ENCODE measurements at places on chromosomes 6 and 20.

- DNase-seq: no peak
Measured at GRCh38 chr6:20997143-20997769, 463.0 kb downstream of the CDKAL1 start.

DNA sequence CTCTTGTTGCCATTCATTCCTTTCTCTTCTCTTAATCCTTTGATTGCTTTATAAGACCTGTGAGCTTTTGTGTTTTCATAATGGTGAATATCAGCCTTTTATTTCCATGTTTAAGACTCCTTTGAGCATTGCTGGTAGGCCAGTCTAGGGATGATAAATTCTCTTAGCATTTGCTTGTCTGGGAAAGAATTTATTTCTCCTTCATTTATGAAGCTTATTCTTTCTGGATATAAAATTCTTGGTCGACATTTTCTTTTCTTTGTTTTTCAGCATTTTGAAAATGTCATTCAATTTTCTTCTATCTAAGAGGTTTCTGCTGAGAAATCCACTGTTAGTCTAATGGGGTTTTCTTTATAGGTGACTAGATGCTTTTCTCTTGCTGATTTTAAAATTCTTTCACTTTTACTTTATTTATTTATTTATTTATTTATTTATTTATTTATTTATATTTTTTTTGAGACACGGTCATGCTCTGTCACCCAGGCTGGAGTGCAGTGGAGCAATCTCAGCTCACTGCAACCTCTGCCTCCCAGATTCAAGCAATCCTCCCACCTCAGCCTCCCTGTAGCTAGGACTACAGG is 15.0 kb downstream of the ARFGEF3 start:
- no peak for DNase-seq

DNA sequence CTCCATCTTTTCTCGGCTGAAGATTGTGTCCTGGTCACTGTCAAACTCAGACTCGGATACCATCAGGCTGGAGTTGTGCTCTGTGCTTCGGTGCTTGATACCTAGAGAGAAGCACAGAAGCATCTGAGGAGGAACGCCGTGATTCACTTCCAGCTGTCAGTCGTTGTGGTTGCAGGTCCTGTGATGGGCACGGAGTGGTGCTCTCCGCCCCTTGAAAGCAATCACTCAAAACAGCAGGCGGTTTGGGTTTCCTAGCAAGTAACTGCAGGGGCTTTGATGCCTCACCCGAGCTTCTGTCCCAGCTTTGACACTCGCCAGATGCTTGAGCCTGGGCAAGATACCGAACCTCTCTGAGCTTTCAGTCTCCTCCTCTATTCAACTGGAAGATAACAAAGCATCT is 52.5 kb downstream of the ALDH5A1 start:
- no peak for DNase-seq

- DNase-seq: no peak
Measured at GRCh38 chr20:2873747-2874041, 413 bp downstream of the PTPRA start.

DNA sequence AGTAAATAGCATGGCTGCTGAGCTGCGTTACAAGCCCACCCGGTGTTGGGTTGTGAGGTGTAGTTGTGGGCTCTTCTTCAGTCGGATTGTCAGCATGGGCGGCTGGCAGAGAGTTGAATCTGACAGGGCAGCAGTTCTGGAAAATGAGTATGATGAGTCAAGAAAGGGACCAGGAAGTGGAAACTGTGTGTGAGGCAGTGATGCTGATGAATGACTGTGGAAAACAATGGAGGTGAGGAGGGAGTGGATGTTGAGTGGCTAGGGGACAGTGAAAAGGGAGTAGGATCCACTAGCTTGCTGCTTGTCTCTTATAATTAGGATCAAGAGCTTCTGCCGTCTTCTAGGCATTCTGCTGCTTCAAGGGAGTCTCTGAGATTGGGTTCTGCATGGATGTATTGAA is 154.3 kb downstream of the ESR1 start:
- no peak for DNase-seq

GRCh38 chr20:1313236-1313964 is 15.5 kb downstream of the SDCBP2 start:
- DNase-seq: peak; percentile 68

GRCh38 chr6:161139766-161140553 is 133.9 kb downstream of the AGPAT4 start:
- no peak for DNase-seq

GRCh38 chr6:170279977-170280688 is 10.7 kb downstream of the DLL1 start:
- no peak for DNase-seq

DNA sequence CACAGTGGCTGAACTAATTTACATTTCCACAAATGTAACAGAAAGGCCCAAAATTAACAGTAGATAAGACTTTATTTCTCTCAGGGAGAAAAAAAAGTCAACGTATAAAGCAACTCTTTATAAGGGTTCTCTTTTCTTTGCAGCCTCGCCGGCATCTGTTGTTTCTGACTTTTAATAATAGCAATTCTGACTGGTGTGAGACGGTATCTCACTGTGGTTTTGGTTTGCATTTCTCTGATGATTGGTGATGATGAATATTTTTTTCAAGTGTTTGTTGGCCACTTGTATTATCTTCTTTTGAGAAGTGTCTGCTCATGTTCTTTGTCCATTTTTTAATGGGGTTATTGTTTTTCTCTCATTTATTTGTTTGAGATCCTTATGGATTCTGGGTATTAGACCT is 27.2 kb upstream of the FKBP1A start:
- DNase-seq: no peak

DNA sequence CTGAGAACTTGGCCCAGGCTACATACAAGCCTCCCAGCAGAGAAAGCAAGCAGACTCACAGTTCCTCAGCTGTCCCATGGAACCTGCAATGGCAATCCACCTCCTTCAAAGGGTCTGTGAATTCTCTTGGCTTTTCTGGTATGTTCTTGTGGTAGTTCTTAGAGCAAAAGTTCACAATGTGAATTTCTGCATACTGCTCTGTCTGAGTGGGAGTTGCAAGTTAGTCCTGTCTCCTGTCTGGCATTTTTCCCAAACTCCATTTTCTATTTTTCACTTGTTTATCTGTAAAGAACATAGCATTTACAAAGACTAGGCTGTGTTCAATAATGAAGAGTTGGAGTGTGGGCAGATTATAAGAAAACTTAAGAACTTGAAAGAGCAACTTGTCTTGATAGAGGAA is 269.9 kb downstream of the BCKDHB start:
- DNase-seq: no peak

DNA sequence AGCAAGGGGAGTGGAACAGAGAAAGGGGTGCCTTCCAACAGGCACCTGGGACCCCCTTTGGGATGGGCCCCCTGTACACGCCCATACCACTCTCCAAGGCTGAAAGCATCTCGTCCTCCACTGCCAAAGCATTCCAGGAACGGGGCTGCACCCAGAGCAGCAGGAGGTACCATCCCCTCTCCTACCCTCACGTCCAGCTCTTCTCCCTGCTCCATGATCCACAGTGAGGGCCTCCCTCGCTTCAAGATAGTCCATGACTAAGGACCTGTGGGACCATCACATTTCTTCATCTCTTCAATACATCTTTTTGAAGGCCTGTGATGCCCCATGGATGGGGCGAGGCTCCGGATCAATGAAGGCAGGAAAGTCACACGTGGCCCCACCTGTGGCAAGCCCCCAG is 209.9 kb downstream of the ANKRD60 start:
- DNase-seq: no peak

Data from hippocampal formation (tissue), 2 donors.